ENCODE measurements at places on chromosomes 6 and 20.

- no peak for DNase-seq
These were observed 61.8 kb downstream of the ANKS1A start for GRCh38 chr6:34950849-34951248.

DNA sequence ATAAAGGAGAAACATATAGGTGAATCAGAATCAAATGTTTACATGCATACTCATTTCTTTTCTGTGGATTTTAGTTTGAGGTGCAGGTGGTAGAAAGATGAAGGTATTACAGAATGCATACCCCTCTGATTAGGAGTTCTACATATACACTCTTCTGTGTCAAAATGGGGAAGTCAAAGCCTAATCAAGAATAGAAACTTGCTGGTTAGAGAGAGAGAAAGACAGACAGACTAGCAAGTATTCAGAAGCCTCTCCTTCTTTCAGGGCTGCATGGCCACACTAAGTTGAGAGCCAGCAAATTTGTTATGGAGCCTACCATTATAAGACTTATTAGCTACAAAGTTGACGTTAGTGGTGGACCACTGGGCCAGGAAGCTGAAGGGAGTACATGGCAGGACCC lies 358.3 kb upstream of the EYS start:
- DNase-seq, result no peak

DNA sequence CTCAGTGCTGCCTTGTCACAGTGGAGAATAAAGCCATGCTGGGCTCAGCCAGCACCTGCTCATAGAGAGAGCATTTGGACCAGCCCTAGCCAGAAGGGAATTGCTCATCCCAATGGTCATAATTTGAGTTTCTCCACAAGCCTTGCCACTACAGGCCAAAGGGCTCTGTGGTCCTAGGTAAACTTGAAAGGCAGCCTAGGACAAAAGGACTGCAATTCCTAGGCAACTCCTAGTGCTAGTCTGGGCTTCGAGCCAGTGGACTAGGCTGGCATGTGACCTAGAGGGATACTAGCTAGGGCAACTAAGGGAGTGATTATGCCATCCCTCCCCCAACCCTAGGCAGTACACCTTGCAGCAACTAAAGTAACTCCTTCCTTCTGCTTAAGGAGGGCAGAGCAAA lies 516.2 kb downstream of the BCKDHB start:
- no peak for DNase-seq

- DNase-seq, result no peak
These were observed 29.4 kb upstream of the FOXO3 start for GRCh38 chr6:108531332-108531731.

DNA sequence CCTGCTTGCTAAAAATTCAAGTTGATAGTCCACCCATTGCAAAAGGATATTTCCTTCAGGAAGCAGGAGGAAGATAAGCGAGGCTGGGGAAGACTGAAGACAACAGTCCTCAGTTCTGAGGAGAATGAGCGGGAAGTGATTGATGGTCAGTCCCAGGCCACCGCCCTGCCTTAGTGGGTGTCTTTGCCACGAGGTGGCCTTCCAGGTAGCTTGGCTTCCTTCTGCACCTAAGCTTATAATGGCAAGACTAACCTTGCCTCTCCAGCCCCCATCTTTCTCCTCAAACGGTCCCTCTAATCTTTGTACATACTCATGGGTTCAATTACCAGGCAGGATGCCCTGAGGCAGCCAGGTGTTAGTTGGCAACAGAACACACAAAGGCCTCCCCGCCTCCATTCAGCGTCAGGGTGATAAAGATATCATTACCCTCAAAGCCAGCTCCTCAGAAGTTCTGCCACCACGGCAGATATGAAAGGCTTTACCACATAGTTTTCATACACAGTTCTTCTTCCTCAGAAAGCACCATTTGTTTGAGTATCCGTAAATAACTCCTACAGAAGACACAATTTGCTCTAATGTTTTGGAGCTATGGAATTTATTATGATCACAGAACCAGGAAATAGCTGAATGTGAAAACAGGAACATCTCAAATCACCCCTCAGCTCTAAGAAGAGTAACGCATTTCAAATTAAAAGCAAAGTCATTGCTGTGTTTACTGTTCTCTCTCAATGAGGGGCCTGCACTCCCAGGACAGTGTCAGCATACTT lies 249.4 kb downstream of the ATXN1 start:
- no peak for DNase-seq

GRCh38 chr6:72864799-72865198 lies 242.9 kb downstream of the KCNQ5 start:
- no peak for DNase-seq

GRCh38 chr6:111687652-111688051 lies 82.0 kb upstream of the TRAF3IP2 start:
- DNase-seq, result no peak

DNA sequence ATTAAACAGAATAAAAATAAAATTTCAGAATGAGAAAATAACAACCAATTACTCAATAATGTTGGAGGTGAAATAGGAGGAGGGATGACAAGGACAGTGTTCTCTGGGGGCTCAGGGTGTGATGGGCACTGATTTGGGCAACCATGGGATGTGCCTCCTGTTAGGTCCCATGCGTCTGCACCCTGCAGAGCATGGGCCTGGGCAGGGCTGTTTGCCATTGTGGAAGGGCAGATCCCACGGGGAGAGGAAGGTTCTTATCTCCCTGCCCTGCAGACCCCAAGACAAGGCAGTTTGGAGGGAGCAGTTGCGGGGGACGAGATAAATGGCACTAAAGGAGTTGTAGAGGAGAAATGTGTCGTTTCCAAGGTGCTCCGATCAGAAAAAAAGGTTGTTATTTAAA lies 206.3 kb downstream of the THBS2 start:
- DNase-seq, result no peak
